WTC11 (cell line): ENCODE measurements at places on chromosomes 11 and 22. TPM values are rescaled to one million over a fixed set of nuclear protein-coding genes. Genes with fewer than 3 reads are reported as not detected.
A peak's percentile ranks its signal among the peaks of the same experiment; 100 is the strongest.

The SRPRA gene
- total RNA-seq, result 59.7 to 64.7 TPM (median 62.2 TPM) in 3 replicates

The ZDHHC13 gene
- total RNA-seq, result 19.4 to 23.6 TPM (median 20.9 TPM) in 3 replicates

The KBTBD3 gene
- total RNA-seq, result 3.8 to 4.9 TPM (median 4.1 TPM) in 3 replicates

The CELSR1 gene
- total RNA-seq, result 16.8 to 20.8 TPM (median 19.9 TPM) in 3 replicates

The BLID gene
- not detected in 3 replicates for total RNA-seq

The TMEM191B gene
- total RNA-seq, result 2.7 to 9.8 TPM (median 3.7 TPM) in 3 replicates

The CST6 gene
- 0.72 to 2.7 TPM (median 1.9 TPM) in 3 replicates for total RNA-seq

- peak; percentile 43 for DNase-seq
- no peaks in the 10 kb centered on the region for H3K36me3 ChIP-seq
- H3K27ac ChIP-seq, result peak overlapping the region; percentile 42
- H3K4me1 ChIP-seq, result peaks cover 29% of the 10 kb centered on the region
Measured at GRCh38 chr22:36156515-36157419, 3.8 kb downstream of the APOL3 start.

GRCh38 chr22:19506212-19506611, 18.0 kb downstream of the CLDN5 start:
- peak overlapping the region; percentile 49; the same call in 1 of the 2 replicates for H3K27ac ChIP-seq
- H3K27me3 ChIP-seq, result no peaks in the 10 kb centered on the region
- no peak for DNase-seq

DNA sequence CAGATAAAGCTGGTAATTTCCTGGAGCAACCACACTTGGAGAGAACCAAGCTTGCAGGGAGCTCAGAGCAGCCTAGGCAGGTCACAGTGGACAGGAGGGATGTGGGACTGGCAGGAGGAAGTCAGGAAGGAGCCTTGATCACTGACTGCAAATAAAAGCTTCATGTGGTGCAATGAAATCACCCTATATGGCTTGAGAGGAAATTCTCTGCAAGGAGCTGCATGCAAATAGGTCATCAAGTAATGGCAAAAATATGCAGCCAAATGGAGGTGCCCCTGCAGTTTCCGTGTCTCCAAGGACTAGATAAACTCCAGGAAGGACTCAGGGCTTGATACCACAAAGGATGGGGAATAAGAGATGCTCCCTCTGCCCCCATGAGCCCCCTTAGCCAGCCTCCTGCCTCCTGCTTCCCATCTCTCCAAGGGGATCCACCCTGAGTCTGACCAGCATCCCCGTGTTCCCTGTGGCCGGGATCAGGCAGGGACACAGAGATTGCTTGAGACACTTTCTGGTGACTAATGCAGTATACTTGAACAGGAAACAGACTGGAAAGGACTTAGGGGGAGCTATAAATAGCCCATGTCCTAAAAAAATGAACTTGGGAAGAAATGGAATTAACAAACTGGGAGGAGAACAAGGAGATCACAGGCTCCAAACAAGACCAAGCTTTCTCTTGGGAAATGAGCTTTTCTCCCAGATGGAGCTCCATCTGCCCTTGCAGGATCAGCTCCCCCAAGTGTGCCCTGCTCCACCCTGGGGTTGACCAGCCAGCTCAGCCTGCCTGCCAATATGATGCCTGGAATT, 23.9 kb upstream of the MICAL2 start:
- H3K27ac ChIP-seq, result no peak overlapping the region
- H3K27me3 ChIP-seq, result no peaks in the 10 kb centered on the region
- H3K4me1 ChIP-seq, result peaks cover 9% of the 10 kb centered on the region
- H3K36me3 ChIP-seq, result no peaks in the 10 kb centered on the region

DNA sequence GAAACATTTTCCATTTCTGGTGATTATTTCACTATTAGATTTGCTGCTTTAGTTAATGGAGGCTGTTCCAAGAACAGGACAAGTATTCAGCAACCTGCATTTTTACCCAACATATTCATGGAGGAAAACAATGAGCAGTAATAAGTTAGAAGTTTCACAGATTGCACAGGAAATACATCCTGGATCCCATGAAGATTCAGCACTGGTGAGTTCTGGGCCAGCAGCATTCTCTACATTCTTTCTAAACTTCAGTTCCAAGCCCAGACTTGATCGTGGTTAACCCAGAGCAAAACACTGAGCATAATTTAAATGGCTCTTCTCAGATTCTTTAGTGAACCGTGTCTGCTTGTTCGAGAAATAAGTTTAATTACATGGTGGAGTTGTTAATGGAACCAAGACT, 3.8 kb downstream of the FJX1 start:
- no peak overlapping the region for H3K4me3 ChIP-seq
- no peak overlapping the region for H3K27ac ChIP-seq
- no peak for DNase-seq
- H3K27me3 ChIP-seq, result peaks cover 47% of the 10 kb centered on the region
- 0 out of 2 replicates have a peak, but pooled peaks cover 3% of the 10 kb centered on the region for H3K36me3 ChIP-seq

- peaks cover 2% of the 10 kb centered on the region for H3K4me1 ChIP-seq
- no peak overlapping the region for H3K4me3 ChIP-seq
- H3K36me3 ChIP-seq, result peaks cover 28% of the 10 kb centered on the region
- H3K27ac ChIP-seq, result no peak overlapping the region
- DNase-seq, result no peak
Measured at GRCh38 chr11:102401905-102402304, 50.7 kb downstream of the TMEM123 start.

GRCh38 chr11:124195189-124195734, 12.1 kb downstream of the OR10D3 start:
- no peak overlapping the region for H3K27ac ChIP-seq
- H3K27me3 ChIP-seq, result peaks cover 22% of the 10 kb centered on the region
- no peak overlapping the region for H3K4me3 ChIP-seq
- peaks cover 24% of the 10 kb centered on the region for H3K4me1 ChIP-seq
- H3K36me3 ChIP-seq, result no peaks in the 10 kb centered on the region; the same call in 1 of the 2 replicates
- peak; percentile 56 for DNase-seq
